ENCODE measurements at places on chromosomes 5 and 9.

DNA sequence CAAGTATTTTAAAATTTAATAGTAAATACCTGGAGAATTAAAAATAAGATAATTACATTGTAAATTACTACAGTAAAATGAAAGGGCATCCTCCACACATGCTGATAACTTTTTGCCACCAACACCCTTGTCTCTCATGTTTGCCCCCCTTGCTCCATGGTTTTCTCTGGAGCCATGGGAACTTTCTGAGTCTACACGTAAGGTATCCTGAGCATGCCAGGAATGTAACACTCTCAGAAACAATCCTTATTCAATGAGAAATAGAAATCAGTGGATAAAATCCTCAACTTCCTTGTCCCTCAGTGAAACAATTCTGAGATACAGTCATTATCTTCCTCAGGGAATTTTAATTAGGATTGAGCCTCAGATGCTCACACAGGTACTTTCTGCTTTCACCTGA lies 108.9 kb downstream of the IZUMO3 start:
- DNase-seq: no peak

DNA sequence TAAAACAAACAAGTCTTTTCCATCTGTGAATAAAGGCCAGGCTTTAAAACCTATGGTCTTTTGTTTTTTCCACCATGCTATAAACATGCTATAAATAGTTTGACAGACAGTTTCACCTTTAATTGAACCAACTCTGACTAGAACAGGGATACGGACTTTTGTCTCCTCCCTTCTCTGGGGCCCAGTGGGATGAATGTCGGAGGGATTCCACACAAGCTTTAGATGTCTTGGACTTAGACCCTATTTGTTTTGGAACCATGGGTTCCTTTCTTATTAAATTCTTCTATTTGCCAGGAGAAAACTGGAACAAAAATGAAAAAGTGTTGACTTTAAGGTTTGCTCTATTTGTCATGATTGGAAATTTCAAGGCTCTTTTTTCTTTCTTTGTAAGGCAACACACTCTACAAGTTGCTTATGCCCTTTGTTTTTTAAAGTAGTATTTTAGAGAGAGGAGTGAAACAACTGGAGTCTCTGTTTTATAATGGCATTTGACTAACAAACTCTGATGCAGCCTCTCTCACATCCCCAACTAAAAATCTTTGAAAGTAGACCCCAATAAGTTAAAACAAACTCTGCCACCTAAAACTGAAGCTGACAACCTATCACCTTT lies 145.3 kb downstream of the MLLT3 start:
- no peak for DNase-seq

DNA sequence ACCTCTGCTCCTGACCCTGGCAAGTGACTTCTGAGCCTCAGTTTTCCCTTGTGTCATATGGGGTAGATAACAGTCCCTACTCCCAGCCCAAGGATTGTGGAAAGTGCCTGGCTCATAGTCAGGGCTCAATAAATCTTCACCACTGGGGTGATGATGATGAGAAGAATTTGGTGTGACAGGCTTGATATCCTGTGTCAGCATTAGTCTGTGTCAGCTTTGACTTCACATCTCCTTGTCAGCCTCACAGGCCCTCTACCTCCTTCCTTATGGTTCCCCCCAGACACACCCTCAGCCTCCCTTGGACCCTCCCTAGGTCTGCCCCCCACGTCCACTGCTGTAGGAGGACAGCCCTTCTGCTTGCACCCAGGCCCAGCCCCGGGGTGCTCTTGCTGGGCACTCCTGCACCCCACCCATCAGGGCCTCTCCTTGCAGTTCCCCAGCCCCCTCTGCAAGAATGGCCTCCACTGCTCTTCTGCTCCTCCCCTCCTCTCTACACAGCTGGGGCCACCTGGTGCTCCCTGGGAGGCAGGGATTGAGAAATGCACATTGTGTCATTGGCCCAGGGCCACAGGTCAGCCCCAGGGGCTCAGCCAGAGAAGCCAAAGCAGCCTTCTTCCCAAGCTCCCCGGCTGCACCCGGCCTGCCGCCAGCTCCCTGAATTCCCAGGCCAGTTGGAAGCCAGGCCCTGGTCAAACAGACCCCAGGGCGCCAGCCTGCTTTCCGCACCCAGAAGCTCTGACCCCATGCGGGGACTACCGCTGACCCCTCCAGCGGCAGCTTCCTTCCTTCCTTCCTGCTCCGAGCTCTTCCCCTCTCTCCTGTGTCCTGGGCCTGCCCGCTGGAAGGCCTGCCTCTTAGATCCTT lies 7.7 kb downstream of the FGFR4 start:
- peak; percentile 88 for DNase-seq

- DNase-seq: no peak
These were observed 17.9 kb upstream of the CTNNAL1 start for GRCh38 chr9:109031241-109031640.

- DNase-seq: peak; percentile 70
These were observed at the start of gene SAP30L for GRCh38 chr5:154445422-154446194. Gene SAP30L, plus strand, starts transcription at chr5:154445997. Its CDS starts 608 bp downstream, at chr5:154446605.
